ENCODE measurements at places on chromosomes 5 and 9. TPM values are rescaled to one million over a fixed set of nuclear protein-coding genes. Genes with fewer than 3 reads are reported as not detected.

Gene FLT4
- not detected for total RNA-seq

Gene TCF7
- 1.1 TPM for total RNA-seq

Gene CNTNAP3
- 25.7 TPM for total RNA-seq

Gene RASEF
- total RNA-seq: 0.41 TPM

Gene LOX
- total RNA-seq: 193 TPM

Gene SLCO6A1
- total RNA-seq: not detected

Gene BARHL1
- not detected for total RNA-seq

Gene RGS3
- total RNA-seq: 48.9 TPM

Gene STPG3
- total RNA-seq: not detected

Gene GALNT10
- 46.5 TPM for total RNA-seq

Gene SPATA31D4
- total RNA-seq: not detected

Gene SHC3
- total RNA-seq: 26.5 TPM

Gene IRX1
- total RNA-seq: 7.9 TPM

Gene AQP7
- total RNA-seq: 0.09 TPM

Gene FAM221B
- not detected for total RNA-seq

Gene PCDHB8
- total RNA-seq: 0.27 TPM

Gene ARL15
- 5.4 TPM for total RNA-seq

Gene DMRTA1
- 0.90 TPM for total RNA-seq

Gene ANKH
- total RNA-seq: 82.2 TPM
